IMR-90 (cell line): ENCODE measurements at places on chromosomes 3 and 15.

GRCh38 chr15:63111481-63111880 is 10.2 kb upstream of the LACTB start:
- DNase-seq = no peak

DNA sequence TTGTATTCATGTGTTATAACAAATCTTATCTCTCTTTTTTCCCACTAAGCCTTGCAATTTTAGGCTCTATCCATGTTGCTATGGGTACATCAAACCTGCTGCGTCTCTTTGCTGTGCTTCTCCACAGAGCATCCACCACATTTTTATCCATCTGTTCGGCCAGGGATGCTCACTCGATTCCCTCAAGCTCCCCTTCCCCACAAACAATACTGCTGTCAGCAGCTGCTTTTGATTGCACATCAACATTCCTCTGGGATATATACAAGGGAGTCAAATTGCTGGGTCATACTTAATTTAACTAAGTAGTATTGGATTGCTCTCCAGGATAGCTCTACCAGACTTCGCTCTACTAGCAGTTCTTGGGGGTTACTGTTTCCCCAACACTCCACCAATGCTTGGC is 36.8 kb downstream of the TMEM108 start:
- DNase-seq = no peak

DNA sequence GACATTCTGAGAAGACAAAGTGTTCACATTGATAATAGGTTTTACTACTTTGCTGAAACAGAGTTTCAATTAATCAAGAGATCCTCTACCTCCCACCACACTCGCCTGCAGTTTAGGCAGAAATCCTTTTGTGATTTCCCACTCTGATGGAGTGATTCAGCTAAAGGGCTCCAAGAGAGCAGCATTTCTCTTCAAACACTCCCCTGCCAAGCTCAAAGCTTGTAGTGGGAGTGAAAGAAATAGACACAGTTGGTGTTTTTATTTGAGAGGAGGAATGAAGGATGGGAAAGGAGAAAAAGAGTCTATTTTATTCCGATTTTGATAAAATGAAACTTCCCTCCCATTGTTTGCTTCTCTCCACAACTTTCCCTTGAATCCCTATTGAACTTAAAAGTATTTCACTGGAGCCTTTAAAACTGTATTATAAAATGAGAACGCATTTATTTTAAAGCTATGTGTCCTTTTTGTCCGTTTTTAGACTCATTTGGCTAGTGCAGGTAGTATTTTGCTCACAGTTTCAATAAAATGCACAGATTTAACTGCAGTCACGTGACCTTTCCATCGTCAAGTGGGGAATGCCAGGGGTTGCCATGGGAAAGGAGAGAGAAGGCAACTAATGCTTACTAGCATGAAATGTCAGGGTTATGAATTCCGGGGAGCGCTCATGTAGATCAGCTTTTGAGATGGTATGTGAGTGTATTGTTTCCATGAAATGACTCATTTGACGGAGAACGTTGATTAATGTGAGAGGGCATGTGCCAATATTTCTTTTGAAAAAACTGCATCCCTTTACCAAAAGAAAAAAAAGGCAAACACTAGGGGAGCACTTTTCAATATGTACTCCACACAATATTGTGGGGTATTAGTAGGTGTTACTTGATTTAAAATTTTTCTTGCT is 7.7 kb upstream of the OSBPL11 start:
- DNase-seq = peak; percentile 24

DNA sequence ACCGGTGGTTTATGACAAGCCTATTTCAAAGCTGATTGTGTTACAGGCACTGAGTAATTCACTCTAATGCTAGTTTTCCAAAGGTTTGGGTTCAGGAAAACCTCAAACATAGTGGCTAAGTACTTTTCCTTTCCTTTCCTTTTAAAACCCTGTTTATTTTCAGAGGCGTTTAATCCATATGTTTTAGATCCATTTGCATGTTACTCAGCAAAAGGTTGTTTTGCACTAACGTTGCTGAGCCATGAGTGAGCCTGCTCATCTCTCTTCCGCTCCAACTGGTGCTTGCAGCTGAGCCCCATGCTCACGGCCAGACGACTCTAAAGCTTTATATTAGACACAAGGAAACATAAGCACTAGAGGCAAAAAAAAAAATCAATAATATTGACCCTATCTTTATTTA is 9.4 kb downstream of the CEMIP start:
- peak; percentile 92 for DNase-seq

DNA sequence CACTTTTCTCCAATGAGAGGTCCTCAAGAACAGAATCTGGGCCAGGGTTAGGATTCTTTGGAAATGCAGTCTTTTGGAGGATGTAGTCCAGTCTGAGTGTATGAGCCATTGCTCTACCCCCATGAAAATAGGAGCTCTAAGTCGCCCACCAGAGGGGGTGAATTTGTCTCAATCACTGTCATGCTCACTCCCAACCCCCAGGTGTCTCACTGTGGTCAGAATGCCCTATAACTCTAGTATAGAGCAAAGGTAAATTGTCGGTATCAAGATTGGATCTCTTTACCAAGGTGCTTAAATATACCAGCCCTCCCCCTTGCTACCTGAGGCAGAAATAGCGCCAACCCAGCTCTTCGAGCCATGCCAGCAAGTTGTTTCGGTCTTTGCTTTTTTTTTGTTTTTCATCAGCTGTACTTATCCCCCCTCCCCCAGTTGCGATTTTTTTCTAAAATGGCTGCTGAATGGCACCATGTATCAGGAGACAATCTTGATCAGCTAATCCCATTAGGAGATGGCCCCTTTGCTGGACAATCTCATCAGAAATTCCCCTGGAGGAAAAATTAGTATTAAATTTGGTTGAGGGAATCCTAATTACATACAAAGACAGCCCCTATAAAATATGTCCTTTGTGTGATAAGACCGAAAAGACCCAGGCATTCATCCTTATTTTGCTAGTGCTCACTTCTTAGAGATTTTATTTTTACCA is 130.7 kb downstream of the EBLN2 start:
- DNase-seq = no peak

- DNase-seq = no peak
These were observed 34.4 kb downstream of the FSIP1 start for GRCh38 chr15:39748276-39748675.

GRCh38 chr15:44038755-44039191 is 156.3 kb downstream of the FRMD5 start:
- DNase-seq = peak; percentile 66

DNA sequence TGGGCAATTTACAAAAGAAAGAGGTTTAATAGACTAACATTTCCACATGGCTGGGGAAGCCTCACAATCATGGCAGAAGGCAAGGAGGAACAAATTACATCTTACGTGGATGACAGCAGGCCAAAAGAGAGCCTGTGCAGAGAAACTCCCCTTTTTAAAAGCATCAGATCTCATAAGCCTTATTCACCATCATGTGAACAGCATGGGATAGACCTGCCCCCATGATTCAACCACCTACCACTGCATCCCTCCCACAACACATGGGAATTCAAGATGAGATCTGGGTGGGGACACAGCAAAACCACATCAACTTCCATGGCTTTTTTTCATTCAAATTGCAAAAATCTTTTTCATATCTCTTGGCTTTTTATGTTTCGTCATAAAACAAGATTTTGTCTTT is 67.6 kb upstream of the GADL1 start:
- DNase-seq = no peak

DNA sequence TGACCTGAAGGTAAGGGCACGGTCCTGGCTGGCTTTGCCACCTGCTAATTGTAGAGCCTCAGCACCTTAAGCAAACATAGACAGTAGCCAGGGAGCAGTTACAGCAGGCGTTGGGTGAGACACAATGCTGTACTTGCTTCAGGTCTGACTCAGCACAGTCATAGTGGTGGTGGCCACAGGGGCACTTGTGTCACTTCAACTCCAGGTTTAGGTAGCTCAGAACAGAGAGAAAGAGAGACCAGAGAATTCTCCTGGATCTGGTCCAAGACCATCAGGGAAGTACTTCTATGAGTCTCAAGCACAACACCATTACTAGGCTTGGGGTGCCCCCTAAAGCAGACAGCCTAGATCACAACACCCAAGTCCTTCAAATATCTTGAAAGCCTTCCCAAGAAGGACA is 204.4 kb downstream of the OTOL1 start:
- DNase-seq = no peak

DNA sequence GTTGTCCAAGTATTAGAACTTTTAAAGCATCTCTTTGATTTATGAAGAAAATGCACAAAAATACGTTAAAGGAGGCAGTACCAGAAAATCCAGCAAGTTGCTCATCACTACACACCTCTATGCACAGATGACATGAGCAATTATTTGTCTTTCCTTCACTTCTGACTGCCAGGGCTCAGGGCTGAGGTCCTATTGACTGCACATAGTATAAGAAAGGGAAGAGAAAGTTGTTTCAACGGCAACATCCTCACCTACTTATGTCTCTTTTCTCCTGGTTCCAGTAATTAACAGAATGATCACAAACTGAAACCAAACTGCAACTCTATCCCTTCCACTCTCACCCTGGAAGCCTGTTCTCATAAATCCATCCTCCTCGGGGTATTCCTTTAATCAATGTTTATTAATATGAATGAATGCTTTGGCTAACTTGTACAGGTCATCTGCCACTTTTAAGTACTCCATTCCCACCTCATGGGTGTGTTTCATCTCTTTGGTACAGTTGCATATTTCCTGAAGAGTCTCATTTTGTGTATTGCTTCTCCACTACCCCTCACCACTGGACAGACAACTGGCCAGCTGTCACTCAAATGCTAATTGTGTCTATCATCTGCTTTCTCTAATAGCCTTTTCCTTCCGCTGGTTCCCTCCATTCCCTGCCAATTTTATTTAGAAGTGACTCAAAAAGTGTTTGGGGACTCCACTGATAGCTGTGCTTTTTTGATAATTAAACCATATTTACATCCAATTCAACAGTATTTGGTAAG is 34.5 kb downstream of the RAB27A start:
- no peak for DNase-seq
